Endothelial cell of umbilical vein (primary cell): ENCODE measurements at places on chromosomes 7 and 10. TPM values are rescaled to one million over a fixed set of nuclear protein-coding genes. Genes with fewer than 3 reads are reported as not detected.

Gene EPDR1
- total RNA-seq = 0.39 and 0.66 TPM in 2 replicates

Gene NPFFR1
- total RNA-seq = not detected in 2 replicates

Gene THSD7A
- total RNA-seq = 12.7 and 15.2 TPM in 2 replicates

Gene CDK14
- 34.2 and 41.5 TPM in 2 replicates for total RNA-seq

Gene KIF20B
- total RNA-seq = 34.9 and 39.7 TPM in 2 replicates

Gene GIMAP1
- total RNA-seq = 11.8 and 11.9 TPM in 2 replicates

Gene DEPP1
- 318 and 364 TPM in 2 replicates for total RNA-seq

Gene GJC3
- total RNA-seq = not detected in 2 replicates

Gene CROT
- total RNA-seq = 5.7 and 6.6 TPM in 2 replicates

Gene ARHGAP22
- 48.6 and 50.3 TPM in 2 replicates for total RNA-seq

Gene PILRA
- total RNA-seq = 0.53 and 1.3 TPM in 2 replicates

Gene TMEM196
- total RNA-seq = not detected in 2 replicates

Gene FAM25G
- total RNA-seq = not detected in 2 replicates

Gene HPS6
- 18.5 TPM in 2 replicates for total RNA-seq

Gene FAM171A1
- 75.8 and 81.8 TPM in 2 replicates for total RNA-seq

Gene LRRTM3
- not detected in 2 replicates for total RNA-seq

Gene ELN
- total RNA-seq = 0.18 and 1.7 TPM in 2 replicates

Gene ST8SIA6
- total RNA-seq = 0.35 and 0.51 TPM in 2 replicates

Gene PDE6C
- total RNA-seq = not detected in 2 replicates

Gene NACAD
- total RNA-seq = 4.3 and 6.6 TPM in 2 replicates

Gene ANKRD30A
- total RNA-seq = not detected in 2 replicates

Gene ASB10
- total RNA-seq = not detected in 2 replicates

Gene PDIA4
- 306 and 308 TPM in 2 replicates for total RNA-seq

Gene PRKG1
- total RNA-seq = 0.18 and 0.39 TPM in 2 replicates

Gene CDC14C
- total RNA-seq = not detected in 2 replicates

Gene BCL7B
- 58.0 and 61.2 TPM in 2 replicates for total RNA-seq

Gene TET1
- total RNA-seq = 1.3 and 1.5 TPM in 2 replicates

Gene HMX3
- not detected in 2 replicates for total RNA-seq

Gene FOXP2
- 2.7 and 3.3 TPM in 2 replicates for total RNA-seq

Gene CTAGE15
- total RNA-seq = not detected in 2 replicates

Gene PTER
- 3.6 and 4.6 TPM in 2 replicates for total RNA-seq

Gene AVL9
- total RNA-seq = 42.5 and 44.1 TPM in 2 replicates

Gene LBX1
- not detected in 2 replicates for total RNA-seq

Gene DNAJC12
- total RNA-seq = 1.0 and 2.4 TPM in 2 replicates

Gene INMT
- not detected in 2 replicates for total RNA-seq

Gene FLNC
- 81.8 and 81.9 TPM in 2 replicates for total RNA-seq

Gene GIMAP2
- total RNA-seq = 26.2 and 27.9 TPM in 2 replicates

Gene PAPOLB
- total RNA-seq = 0.07 TPM in 2 replicates

Gene ABCC2
- total RNA-seq = 1.7 and 3.3 TPM in 2 replicates

Gene FGFR2
- total RNA-seq = not detected in 2 replicates

Gene NPSR1
- not detected in 2 replicates for total RNA-seq

Gene CFAP70
- 0.12 and 0.27 TPM in 2 replicates for total RNA-seq
